CD4-positive, alpha-beta T cell treated with Interleukin-17A for 4 hours (primary cell): ENCODE measurements at places on chromosomes 16 and 17.

DNA sequence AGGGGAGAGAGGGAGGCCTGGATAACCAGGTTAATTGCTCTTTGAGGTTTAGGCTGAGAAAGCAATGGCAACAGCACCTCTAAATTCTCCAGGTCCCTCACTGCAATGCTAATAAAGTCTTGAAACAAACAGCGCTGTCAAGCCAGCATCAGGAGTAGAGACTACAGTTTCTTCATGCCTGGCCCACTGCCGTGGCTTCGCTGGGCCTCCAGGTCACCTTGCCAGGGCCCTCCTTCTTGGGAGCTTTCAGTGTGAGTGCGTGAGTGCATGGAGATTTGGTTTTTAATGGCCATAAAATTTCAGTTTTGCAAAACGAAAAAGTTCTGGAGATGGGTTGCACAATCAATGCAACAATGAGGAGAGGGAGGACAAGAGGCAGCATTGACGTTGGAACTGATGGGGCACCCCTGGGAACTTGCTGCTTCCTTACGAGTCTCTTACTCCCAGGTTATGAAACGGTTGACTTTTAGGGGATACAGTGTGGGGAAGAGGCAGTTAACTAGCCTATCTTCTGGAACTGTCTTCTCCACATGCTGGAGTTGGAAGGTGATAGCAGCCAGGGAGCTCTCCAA, 229.4 kb downstream of the XYLT1 start:
- DNase-seq = no peak

DNA sequence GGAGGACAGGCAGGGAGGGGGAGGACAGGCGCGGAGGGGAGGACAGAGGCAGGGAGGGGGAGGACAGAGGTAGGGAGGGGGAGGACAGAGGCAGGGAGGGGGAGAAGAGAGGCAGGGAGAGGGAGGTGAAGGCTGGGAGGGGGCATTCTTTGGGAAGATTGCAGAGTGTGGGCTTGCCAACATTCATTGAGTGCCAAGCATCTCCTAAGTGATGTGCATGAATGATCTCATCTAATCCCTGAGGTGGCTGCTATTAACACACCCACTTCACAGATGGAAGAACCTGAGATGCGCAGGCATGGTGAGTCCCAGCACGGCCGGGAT, 58.3 kb downstream of the NT5M start:
- DNase-seq = no peak

GRCh38 chr17:39903158-39903884, 15.1 kb downstream of the GSDMB start:
- peak; percentile 23 for DNase-seq

DNA sequence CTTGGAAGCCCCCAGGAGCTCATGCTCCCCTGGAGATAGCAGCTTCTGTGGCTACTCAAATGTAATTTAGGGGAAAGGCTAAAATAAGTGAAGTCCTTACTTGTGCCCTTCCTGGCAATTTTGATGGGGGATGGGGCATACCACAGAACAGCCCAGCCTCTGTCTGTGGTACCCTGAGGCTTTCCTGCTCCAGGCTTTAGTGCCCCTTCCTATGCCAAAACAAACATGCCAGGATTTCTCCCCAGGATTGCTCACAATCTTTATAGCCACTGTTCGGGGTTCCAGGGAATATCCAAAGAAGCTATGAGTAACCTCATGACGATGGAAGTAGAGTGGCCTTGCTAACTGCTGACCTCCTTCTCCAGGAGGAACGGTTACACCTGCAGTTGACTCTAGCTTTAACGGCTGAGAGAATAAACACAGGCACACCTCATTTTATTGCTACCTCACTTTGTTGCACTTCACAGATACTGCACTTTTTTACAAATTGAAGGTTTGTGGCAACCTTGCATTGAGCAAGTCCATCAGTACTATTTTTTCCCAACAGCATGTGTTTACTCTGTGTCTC, 24.9 kb downstream of the CCL4 start:
- DNase-seq = no peak

DNA sequence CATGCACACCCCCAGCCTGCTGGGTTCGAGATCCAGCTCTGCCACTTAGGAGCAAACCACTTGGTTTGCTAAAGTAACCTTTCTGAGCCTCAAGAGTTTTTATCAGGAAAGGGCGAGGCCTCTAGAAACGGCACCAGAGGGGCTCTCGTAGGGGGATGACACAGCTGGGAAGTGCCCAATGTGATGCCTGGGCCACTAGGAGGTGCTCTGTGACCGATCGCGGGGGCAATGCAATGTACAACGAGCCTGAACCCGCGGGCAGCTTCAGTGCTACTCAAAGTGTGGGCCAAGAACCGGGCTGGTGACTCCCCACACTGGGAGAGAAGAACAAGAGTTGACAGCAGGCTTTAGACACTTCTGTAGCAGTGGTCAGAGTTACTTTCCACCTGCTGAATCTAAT, 9.4 kb downstream of the C16orf89 start:
- peak; percentile 57 for DNase-seq

- peak; percentile 2 for DNase-seq
Observed at GRCh38 chr17:77327181-77327565, 186.4 kb downstream of the SEC14L1 start.

DNA sequence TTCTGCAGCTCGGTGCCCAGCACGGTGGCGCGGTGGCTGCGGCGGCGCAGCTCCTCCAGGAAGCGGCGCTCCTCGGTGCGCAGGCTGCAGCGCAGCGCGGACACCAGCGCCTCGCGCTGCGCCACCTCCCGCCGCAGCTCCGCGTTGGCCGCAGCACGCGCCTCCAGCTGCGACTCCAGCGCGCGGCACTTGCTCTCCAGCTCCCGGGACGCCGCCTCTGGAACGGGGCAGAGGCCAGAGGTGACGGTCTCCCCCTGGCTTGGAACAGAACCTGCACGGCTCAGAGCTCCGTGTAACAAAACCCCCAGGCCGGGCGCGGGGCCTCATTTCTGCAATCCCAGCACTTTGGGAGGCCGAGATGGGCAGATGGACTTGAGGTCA, 13.2 kb upstream of the CLUH start:
- DNase-seq = peak; percentile 59

- no peak for DNase-seq
Observed at GRCh38 chr17:70074236-70074830, 692 bp upstream of the KCNJ16 start.

DNA sequence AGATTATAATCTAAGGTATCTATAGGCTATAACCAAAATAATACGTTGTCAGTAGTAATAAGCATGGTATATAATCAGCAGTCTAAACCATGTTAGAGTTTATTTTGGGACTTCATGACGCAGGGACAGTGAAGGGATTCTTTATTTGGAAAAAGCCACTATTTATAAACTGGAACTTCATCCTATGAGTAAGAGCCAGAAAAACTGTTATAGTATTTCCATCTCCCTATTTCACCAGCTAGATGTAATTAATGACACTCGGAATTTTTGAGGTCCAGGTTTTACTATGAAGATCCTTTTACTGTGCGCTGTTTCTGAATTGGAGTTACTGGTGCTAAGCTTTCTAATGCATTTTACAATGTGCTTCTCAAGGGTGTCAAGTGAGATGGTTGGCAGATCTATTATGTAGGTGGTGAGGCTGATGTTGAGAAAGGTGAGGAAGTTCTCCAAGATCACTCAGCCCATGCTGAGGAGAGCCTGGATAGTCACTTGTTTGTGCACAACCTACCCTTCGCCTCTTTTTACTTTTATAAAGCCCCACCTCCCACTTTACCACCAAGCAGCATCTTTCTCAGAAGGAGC, 149.3 kb downstream of the MSI2 start:
- no peak for DNase-seq

DNA sequence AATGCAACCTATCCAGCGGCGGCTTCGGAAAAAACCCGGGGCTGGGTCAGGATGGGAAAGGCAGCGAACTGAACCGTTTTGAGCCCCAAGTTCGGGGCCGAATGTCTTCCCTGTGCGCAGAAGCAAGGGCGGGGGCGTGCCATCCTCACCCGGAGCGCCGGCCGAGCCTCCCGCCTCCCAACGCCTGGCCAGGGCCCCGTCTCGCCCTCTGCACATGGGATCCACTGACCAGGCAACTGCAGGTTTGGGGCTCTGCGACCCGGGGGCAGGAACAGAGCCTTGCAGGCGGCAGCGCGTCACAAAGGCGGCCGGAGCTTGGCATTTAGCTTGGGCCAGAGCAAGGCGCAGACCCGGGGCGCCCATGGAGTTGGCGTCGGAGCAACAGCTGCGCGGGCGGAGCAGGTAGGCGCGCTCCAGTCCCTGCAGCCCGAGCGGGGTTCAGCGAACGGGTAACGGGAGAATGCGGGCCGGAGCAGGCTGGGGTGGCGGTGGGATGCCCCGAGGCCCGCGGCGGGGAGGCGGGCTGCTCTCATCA, at the start of gene FBXO39:
TSS of gene FBXO39 (plus strand) at position 345 of the 535 bp plus-strand sequence. CDS start 3,654 bp downstream, outside the sequence.
- DNase-seq = no peak

DNA sequence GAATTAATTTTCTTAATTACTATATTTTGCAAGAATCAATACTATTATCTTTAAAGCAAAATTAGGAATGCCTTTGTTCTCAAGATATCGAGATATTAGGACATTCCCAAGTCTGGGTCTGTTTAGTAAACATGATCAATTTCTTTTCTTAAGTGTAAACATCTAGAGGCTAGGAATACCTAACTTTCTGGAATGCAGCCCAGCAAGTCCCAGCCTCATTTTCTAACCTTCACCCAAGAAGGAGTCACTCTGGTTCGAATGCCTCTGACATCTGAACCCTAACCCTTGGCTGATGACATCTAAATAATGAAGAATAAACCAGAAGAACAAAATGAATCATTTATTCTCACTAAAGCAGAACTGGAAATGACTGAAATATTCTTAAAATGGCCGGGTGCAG, 297.5 kb upstream of the IRX3 start:
- no peak for DNase-seq

DNA sequence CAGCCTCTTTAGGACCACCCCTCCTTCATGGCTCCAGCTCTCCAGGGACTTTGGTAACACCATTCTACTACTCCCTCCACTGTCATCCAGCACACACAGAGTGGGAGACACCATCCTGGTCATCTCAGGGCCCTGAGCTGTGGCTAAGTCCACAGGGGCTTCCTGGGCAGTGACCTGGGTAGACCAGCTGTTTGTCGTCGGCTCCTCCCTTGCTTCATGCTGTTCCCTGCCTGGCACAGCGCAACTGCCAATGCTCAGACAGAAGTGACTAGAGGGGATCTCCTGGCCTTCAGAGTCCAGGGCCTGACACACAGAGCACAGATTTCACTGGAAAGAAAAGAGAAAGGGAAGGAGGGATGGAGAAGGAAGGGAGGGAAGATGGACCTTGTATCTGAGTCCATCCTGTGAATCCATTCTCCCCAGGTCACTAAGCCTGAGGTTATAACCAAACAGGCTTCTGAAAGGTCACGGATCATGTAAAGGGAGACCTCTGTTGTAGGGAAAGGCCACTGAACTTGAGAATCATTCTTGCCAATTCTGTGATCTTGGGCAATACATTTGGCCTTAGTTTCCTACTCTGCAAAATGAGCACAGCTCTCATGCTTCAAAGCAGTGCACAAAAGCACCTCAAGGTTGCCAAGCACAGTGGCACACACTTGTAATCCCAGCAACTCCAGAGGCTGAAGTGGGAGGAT, 18.5 kb upstream of the PHB1 start:
- DNase-seq = no peak

DNA sequence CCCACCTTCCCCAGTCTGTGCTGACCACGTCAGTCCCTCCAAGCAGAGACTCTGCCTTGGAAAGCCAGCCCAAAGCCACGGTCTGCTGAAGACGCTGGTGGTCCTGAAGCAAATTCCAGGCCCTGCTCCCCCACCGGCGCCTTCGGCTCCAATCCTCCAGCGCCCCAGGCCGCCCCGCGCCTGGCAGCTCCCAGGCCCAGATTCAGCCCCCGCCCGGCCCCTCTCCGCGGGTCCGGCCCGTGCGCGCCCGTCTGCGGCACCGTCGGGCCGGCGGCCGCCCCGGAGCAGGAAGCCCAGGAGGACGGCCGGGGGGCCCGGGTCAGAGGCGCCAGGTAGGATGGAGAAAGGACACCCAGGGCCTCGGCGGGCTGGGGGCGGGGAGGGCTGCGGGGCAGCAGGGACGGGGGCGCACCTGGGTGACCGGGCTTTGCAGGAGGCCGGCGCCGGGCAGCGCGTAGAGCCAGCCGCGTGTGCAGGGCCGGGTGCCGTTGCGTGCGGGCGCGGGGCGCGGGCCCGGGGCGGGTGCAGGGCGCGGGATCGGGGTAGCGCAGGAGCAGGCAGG, 594 bp upstream of the SLC22A31 start:
- DNase-seq = no peak
